ENCODE measurements at places on chromosomes 1 and 21.

GRCh38 chr21:33033094-33033951 is 7.6 kb downstream of the OLIG2 start:
- DNase-seq, result no peak

DNA sequence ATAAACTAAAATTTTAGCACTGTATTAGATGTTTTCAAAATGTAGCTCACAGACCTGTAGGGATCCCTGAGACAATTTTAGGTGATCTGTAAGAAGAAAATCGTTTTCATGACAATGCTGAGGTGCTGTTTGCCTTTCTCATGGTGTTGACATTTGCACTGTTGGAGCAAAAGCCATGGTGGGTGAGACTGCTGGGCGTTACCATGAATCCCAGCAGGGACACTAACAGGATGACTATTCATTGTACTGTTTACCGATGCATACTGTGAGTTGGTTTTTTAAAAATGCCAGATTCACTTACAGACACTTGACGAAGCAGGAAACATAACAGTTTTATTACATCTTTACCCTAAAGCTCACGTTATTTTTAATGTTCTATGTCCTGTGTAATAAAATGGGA is 468.5 kb downstream of the PCP4 start:
- no peak for DNase-seq

GRCh38 chr1:170010443-170010842 is 64.1 kb downstream of the KIFAP3 start:
- DNase-seq, result no peak

- DNase-seq, result no peak
These were observed 13.1 kb upstream of the WASF2 start for GRCh38 chr1:27503033-27503432.

- DNase-seq, result no peak
These were observed 256.5 kb downstream of the USP25 start for GRCh38 chr21:15986277-15986676.
